ENCODE measurements at places on chromosomes 5 and 9. TPM values are rescaled to one million over a fixed set of nuclear protein-coding genes. Genes with fewer than 3 reads are reported as not detected.

The SAXO1 gene
- not detected for total RNA-seq

The GLDC gene
- total RNA-seq = not detected

The PDCD1LG2 gene
- total RNA-seq = 8.6 TPM

GRCh38 chr9:22214497-22215031 lies 205.5 kb upstream of the CDKN2B start:
- H3K27me3 ChIP-seq = no peaks in the 10 kb centered on the region
- no peak overlapping the region for H3K4me3 ChIP-seq
- no peak for DNase-seq
- no peak overlapping the region for H3K27ac ChIP-seq
- no peaks in the 10 kb centered on the region for H3K4me1 ChIP-seq
- no peaks in the 10 kb centered on the region for H3K36me3 ChIP-seq

GRCh38 chr5:14171621-14172020 lies 28.5 kb downstream of the TRIO start:
- no peak overlapping the region for H3K4me3 ChIP-seq
- no peaks in the 10 kb centered on the region for H3K36me3 ChIP-seq
- peaks cover 79% of the 10 kb centered on the region for H3K4me1 ChIP-seq
- H3K27me3 ChIP-seq = no peaks in the 10 kb centered on the region
- no peak overlapping the region for H3K27ac ChIP-seq

DNA sequence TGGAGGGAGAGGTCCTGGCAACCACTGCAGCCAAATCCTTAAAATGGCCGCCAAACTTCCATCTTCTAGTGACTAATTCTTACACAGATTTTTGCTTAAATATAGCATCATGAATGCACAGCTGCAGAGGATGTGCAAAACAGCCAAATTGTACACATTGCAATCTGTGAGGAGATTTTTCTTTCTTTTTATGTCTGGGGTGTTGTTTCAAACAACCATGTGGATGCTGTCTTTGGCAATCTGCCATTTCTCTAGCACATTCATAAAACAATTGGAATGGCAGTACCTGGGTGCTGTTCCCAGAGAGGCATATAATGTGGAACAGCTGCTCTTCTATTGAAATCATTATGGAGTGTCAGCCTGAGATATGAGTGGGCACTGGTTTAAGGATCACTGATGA lies 1082.9 kb upstream of the SEMA6A start:
- no peaks in the 10 kb centered on the region for H3K4me1 ChIP-seq
- no peak overlapping the region for H3K4me3 ChIP-seq
- H3K27me3 ChIP-seq = no peaks in the 10 kb centered on the region
- H3K36me3 ChIP-seq = no peaks in the 10 kb centered on the region
- DNase-seq = no peak

GRCh38 chr5:59694411-59694810 lies 199.1 kb downstream of the PDE4D start:
- H3K27ac ChIP-seq = no peak overlapping the region
- DNase-seq = no peak
- H3K36me3 ChIP-seq = no peaks in the 10 kb centered on the region
- no peaks in the 10 kb centered on the region for H3K4me1 ChIP-seq
- no peak overlapping the region for H3K4me3 ChIP-seq

DNA sequence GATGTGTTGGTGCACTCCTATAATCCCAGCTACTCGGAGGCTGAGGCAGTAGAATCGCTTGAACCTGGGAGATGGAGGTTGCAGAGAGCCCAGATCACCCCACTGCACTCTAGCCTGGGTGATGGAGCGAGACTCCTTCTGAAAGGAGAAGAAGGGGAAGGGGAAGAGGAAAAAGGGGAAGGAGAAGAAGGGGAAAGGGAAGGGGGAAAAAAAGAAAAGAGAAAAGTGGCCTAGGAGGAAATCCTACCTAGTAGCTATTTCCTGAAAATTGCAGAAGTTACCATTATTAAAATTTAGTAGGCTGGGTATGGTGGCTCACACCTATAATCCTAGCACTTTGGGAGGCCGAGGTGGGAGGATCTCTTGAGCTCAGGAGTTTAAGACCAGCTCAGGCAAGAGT lies 67.4 kb downstream of the ARRDC3 start:
- no peak for DNase-seq
- no peak overlapping the region for H3K27ac ChIP-seq
- no peak overlapping the region for H3K4me3 ChIP-seq
- no peaks in the 10 kb centered on the region for H3K36me3 ChIP-seq
- no peaks in the 10 kb centered on the region for H3K27me3 ChIP-seq
- H3K4me1 ChIP-seq = peaks cover 54% of the 10 kb centered on the region

DNA sequence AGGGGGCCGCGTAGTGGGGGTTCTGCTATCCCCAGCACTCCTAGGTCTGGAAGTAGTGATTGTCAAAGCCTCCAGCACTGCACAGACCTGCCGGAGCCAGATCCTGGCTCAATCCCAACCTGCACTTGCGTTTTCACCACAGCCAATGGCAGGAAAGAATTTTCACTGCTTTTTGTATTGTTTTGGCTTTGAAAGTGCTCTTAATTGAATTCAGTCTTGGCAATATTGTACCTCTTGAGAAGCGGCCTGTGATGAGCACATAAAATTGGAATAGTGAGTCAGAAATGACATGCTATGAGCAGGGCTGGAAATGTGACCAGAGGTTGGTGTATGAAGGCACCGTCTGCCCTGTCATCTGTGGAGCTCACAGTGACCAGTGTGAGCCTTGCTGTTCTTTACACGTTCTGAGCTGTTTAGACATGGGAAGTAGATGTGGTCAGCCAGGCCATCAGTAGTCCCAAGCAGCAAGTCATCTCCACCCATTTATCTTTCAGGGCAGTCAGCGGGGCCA lies 41.5 kb downstream of the SECISBP2 start:
- peaks cover 91% of the 10 kb centered on the region for H3K36me3 ChIP-seq
- H3K27me3 ChIP-seq = no peaks in the 10 kb centered on the region
- no peak overlapping the region for H3K27ac ChIP-seq
- H3K4me1 ChIP-seq = peaks cover 27% of the 10 kb centered on the region
- no peak for DNase-seq

DNA sequence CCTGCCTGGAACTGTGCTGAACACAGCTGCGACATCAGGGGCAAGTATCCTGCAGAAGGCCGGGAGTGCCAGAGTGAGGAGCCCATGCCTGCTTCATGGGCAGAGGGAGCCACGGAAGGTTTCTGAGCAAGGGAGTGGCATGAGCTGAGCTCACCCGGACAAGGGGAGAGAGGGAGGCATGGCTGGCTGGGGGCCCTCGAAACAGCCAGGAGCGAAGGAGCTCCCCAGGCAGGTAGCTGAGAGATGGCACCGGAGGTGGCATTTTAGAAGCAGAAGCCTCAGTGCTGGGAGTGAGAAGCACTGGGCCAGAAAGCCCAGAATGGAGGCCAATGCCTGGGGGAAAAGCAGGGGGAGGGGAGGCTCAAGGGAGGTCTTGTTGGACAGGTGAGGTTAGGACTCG lies 56.9 kb upstream of the SARDH start:
- no peak for DNase-seq
- H3K36me3 ChIP-seq = no peaks in the 10 kb centered on the region
- H3K4me3 ChIP-seq = no peak overlapping the region
- H3K27ac ChIP-seq = no peak overlapping the region

DNA sequence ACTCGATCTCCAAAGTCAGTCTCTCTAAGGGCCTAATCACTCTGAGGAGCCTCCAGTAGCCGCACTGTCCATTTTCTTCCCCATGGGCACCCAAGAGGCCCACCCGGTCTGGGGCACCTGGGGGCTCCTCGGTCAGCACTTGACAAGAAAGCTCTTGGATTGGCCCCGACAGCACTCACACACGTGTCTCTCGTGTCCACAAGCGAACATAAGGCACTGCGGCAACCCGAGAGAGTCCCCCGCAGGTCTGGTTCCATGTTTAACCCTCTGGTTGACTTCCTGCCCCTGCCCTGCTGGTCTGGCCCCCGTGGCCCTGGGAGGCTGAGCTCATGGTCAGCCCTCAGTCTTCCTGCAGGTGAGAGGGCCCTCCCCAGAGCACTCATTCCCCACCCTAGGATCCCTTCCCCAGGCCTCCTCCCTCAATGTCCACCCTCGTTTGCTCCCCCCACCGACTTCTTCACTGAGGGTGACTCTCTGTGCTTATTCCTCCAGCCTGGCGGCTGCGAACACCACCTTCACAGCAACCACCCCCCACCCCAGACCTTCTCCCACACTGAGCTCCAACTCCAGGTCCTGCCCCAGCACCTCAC lies 16.3 kb upstream of the LRRC14B start:
- H3K27me3 ChIP-seq = no peaks in the 10 kb centered on the region
- no peaks in the 10 kb centered on the region for H3K36me3 ChIP-seq
- H3K27ac ChIP-seq = no peak overlapping the region
- no peaks in the 10 kb centered on the region for H3K4me1 ChIP-seq

DNA sequence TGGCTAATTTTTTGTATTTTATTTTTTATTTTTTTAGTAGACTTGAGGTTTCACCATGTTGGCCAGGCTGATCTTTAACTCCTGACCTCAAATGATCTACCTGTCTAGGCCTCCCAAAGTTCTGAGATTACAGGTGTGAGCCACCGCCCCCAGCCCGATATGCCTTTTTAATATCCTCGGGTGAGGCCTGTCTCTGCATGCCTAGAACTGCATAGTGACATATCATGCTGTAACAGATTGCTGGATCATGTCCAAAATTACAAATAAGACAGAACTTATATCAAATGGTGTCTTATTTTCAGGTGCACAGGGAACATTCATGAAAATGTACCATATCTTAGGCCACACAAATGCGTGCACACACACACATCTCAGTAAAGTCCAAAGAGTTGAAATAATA lies 39.1 kb upstream of the PJA2 start:
- DNase-seq = no peak
- H3K36me3 ChIP-seq = no peaks in the 10 kb centered on the region
- H3K27me3 ChIP-seq = no peaks in the 10 kb centered on the region
- no peak overlapping the region for H3K4me3 ChIP-seq
- H3K27ac ChIP-seq = no peak overlapping the region
- H3K4me1 ChIP-seq = no peaks in the 10 kb centered on the region

All from heart right ventricle (tissue), 16 donors.